ENCODE measurements at places on chromosomes 3 and 15.

GRCh38 chr3:153625506-153625905 is 463.5 kb downstream of the RAP2B start:
- DNase-seq, result no peak

GRCh38 chr3:2856138-2857133 is 253.7 kb downstream of the IL5RA start:
- DNase-seq, result peak; percentile 36

GRCh38 chr3:112379020-112379690 is 46.2 kb downstream of the CD200 start:
- no peak for DNase-seq

- no peak for DNase-seq
These were observed 6.3 kb upstream of the TLE3 start for GRCh38 chr15:70103880-70104626.

- no peak for DNase-seq
These were observed 1.6 kb upstream of the RBMS3 start for GRCh38 chr3:29279286-29279685.
